Activated CD4-positive, alpha-beta T cell treated with anti-CD3 and anti-CD28 coated beads, Interleukin-2, amount 50 U/mL, for 16 hours (primary cell): ENCODE measurements at places on chromosomes 4 and X.

DNA sequence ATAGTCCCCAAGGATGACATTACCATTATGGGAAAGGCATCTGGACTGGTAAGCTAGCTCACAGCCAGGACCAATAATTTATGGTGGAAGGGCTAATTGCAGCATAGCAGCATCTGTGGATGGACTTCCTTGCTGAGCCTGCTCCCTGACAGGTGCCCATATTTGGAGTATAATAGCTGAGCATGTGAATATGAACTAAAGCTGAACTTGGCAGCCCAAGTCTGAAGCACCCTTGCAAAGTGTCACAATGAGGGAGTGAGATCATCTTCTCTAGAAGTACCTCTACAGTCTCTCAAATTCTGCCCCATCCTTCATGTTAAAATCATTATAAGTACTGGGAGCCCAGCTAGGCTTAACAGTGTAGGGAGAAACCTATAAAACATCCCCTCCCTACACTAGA lies 128.2 kb upstream of the INPP4B start:
- no peak for DNase-seq

GRCh38 chrX:39267176-39267575 lies 465.9 kb downstream of the MID1IP1 start:
- DNase-seq: no peak

DNA sequence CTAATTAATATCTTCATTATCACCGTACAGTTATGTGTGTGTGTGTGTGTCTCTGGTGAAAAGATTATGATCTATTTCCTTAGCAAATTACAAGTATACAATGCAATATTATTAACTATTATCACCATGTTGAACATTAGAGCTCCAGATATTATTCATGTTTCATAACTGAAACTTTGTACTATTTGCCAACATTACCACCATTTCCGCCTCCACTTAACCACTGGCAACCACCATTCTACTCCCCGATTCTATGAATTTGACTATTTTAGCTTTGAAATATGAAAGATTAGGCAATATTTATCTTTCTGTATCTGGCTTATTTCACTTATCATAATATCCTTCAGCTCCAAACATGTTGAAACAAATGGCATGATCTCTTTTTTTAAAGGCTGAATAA lies 717.9 kb downstream of the ARAP2 start:
- no peak for DNase-seq

DNA sequence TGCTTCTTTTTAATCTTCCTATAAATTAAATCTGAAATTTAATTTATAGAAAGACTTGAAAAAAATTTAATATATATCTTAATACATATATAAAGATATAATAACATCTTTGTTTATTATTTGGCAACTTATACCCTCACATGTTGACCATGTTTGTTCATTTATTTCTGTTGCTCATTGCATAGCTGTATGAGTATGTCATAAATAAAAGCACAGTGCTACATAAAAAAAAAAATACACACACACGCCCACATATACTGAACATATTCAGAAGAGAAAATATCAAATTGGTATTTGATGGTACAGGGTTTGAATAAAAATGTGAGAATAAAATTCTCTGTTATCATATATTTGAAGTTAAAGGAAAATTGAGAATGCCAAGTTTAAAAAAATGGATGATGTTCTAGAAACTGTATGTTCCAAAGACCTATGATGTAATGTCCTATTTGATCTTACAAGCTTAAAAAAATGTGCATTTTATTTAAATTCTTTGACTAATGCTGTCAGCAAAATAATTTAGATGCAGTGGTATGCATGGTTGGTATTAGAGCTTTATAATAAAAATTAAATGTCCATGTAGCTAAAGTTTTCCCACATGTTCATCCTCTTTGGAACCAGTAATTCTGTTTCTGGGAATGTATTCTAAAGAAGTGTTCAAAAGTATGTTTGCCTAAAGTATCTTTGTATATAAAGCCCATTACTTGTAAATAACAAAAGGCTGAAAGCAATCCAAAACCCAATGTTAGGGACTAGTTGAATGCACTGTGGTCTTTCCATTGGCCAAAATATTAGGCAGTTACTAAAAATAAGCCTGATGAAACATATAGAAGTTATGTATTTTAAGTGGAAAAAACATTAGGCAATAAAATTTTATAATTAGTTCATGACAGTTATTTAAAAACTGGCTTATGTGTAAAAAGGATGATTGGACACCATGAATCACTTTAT lies 12.9 kb downstream of the TMEM184C start:
- DNase-seq: no peak

DNA sequence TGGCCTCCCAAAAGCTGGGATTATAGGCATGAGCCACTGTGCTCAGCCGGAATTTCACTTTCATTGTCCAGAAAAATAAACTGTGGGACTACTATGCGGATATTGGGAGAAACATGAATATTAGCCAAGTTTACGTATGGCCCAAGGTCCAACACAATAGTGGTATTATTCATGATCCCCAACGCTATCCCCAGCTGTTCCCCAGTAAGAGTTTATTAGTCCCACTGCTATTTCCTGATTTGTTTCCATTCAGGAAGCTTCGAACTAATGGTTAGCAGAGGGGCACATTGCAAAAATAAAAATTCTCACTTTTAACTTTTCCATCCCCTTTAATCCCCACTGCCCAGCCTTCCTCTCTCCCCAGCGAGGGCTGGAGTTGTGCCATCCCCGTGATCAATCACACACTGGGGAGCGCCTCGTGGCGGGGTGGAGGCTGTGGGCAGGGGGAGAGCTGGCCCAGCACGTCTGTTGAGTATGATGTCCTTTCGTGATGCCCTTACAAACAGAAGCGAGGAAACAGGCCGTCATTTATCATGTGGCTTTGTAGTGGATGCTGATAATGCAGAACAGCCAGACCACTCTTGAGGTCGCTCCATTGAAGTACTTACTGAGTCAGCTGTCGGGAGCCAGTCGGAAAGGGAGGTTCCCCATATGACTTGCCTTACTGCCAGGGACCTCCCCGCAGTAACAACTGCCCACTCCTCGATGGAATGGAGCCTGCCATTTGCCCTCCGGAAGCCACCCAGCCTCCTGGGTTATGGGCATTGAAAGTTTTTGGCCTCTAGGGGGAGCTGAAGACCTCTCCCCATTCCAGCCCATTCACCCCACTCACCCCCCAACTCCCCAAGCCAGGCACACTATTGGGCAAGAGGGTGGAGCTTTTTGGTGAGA lies 117.0 kb downstream of the KDR start:
- peak; percentile 2 for DNase-seq

GRCh38 chr4:15423285-15423711 lies 4.5 kb upstream of the C1QTNF7 start:
- peak; percentile 59 for DNase-seq

DNA sequence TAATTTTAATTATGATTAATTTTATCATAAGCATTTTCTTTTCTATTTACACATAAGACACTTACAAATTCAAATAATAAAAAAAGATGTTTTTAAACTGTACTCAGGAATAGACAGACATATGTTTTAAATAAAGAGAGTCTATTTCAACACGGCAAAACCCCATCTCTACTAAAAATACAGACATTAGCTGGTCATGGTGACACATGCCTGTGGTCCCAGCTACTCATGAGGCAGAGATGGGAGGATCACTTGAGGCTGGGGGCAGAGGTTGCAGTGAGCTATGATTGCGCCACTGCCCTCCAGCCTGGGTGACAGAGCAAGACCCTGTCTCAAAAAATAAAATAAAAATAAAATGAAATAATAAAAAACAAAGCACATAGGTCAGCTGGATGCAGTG lies 14.8 kb downstream of the FAM9B start:
- DNase-seq: no peak

- no peak for DNase-seq
Measured at GRCh38 chr4:91958596-91958995, 345.2 kb upstream of the GRID2 start.

- DNase-seq: no peak
Measured at GRCh38 chrX:115957862-115958490, 212.6 kb upstream of the AGTR2 start.

DNA sequence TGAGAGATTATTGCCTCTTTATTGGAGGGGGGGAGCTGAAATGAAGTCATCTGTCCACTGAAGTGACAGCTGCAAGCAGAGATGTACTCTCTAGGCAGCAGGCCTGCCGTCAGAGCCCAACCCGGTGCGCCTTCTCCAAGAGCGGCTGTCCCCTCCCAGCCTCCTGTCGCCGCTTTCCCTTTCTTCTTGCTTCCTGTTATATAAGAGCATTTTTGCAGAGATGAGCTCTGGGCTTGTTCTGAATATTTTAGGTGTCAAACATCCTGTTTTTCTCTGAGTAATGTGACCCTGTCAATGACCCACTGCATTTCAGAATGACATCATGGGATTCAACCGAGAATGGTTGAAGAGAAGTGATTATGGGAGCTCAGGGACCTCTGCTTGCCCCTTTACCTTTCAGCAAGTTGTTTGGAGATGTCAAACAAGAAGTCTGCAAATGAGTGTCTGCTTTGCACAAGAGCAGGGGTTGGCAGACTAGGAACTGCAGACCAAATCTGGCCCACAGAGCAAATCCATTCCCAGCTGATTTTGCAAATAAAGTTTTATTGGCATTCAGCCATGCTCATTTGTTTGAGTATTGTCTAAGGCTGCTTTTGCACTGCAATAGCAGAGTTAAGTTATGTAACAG lies 79.9 kb downstream of the SLC9A6 start:
- peak; percentile 6 for DNase-seq

DNA sequence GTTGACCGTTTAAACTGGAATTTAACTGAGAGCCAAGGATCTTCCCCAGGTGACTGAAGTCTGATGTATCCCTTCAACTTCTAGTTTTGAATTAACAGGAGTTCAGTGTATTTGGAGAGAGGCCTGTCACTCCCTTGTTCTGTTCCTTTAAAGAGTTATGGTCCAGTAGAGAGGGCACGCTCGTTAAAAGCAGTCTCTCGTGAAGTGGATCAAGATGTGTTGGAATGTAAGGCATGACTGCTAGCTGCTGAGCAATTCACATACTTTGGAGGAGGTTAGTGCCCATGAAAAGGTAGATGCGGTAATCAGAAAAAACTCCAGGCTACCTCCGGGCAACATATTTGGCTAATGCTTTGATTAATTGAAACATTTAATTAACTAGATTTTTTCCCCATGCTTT lies 65.7 kb downstream of the SHROOM2 start:
- no peak for DNase-seq

- no peak for DNase-seq
Measured at GRCh38 chrX:123513585-123514278, 219.1 kb downstream of the THOC2 start.

- DNase-seq: no peak
Measured at GRCh38 chr4:89942811-89943210, 48.2 kb downstream of the MMRN1 start.

DNA sequence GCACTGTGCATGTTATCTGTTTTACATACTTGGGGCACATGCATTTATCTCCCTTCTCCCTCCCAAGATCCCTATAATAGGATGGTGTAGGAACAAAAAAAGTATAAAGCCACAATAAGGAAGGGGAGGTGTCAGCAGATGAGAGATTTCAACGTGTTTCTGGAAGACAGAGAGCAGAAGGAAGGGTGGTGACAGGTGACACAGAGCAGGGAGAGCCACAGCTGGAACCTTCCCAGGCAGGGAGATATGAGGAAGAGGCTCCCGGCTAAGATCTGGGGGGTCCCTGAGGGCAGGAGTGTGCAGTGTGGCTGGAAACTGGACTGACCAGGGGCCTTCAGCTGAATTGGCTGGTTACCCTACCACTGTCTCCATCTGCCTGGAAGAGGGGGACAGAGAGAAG lies 107.4 kb downstream of the BCOR start:
- no peak for DNase-seq
